ENCODE measurements at places on chromosomes 2 and 18. TPM values are rescaled to one million over a fixed set of nuclear protein-coding genes. Genes with fewer than 3 reads are reported as not detected.
A peak's percentile ranks its signal among the peaks of the same experiment; 100 is the strongest.

Gene ZSWIM2
- not detected for total RNA-seq

Gene GNLY
- 4.8 TPM for total RNA-seq

Gene RAPH1
- total RNA-seq: 54.9 TPM

DNA sequence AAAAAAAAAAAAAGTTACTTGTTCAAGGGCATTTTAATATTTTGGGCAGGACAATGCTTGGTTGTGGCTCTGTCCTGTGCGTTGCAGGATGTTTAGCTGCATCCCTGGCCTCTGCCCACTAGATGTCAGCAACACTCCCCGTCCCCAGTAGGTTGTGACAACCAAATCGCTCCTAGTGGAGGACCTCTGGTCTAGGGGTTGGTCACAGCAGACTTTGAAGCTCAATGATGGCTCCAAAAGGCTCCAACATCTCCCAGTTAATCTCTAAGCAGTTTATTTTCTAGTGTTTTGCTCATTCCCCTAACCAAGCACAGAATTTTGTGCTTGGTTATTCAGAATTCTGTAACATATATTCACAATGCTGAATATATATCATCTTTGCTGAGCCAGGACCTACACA, 67.0 kb downstream of the CHRNA1 start:
- no peak overlapping the region for H3K4me3 ChIP-seq
- H3K4me1 ChIP-seq: no peaks in the 10 kb centered on the region
- no peaks in the 10 kb centered on the region for H3K36me3 ChIP-seq

GRCh38 chr2:228771774-228772173, 499.3 kb downstream of the PID1 start:
- H3K27me3 ChIP-seq: no peaks in the 10 kb centered on the region
- no peaks in the 10 kb centered on the region for H3K36me3 ChIP-seq
- H3K27ac ChIP-seq: peak overlapping the region; percentile 81

DNA sequence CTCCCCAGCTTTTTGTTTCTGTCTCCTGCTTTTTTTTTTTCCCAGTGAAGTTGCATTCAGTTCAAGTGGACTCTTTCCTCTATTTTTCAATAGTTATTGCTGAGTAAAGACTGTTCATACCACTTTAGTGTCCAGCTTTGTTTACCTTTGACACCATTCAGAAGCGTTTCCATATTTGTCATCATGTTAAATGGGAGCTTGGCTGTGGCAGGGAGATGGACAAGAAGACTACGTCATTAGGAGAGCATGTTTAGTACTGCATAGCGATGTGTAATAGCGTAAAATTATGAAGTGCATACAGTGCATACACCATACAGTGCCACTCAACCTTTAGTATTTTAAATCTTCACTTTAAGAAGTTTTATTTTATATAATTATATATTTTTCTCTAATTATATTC, 655.9 kb downstream of the DCC start:
- H3K27ac ChIP-seq: no peak overlapping the region
- no peak for DNase-seq
- H3K36me3 ChIP-seq: no peaks in the 10 kb centered on the region
- no peak overlapping the region for H3K4me3 ChIP-seq
- H3K27me3 ChIP-seq: no peaks in the 10 kb centered on the region

DNA sequence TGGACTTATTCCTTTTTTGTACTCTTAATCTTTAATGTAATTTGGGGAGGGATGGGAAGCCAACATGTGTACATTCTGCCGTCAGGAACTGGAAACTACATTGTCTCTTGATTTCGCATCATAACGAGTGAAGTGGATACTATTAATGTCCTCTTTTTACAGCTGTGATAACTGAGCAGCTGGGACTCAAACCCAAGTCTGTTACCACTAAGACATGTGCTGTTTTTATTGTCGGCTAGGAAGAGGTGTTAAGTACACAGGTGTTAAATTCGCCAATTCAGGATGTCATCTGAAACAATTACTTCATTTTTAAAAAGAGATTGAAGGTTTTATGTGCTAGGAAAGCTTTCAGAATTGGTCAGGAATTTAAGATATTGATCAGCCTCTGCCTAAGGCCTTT, 6.9 kb downstream of the GMCL1 start:
- H3K4me3 ChIP-seq: no peak overlapping the region
- DNase-seq: no peak
- no peaks in the 10 kb centered on the region for H3K27me3 ChIP-seq
- peaks cover 15% of the 10 kb centered on the region for H3K4me1 ChIP-seq

- H3K4me3 ChIP-seq: no peak overlapping the region
- no peak overlapping the region for H3K27ac ChIP-seq
- H3K36me3 ChIP-seq: no peaks in the 10 kb centered on the region
- DNase-seq: no peak
Observed at GRCh38 chr2:76311728-76312127, 601.0 kb upstream of the GCFC2 start.

GRCh38 chr2:108571286-108571685, 37.0 kb downstream of the LIMS1 start:
- H3K27ac ChIP-seq: no peak overlapping the region
- H3K4me3 ChIP-seq: no peak overlapping the region
- no peak for DNase-seq
- no peaks in the 10 kb centered on the region for H3K36me3 ChIP-seq
- peaks cover 6% of the 10 kb centered on the region for H3K4me1 ChIP-seq

DNA sequence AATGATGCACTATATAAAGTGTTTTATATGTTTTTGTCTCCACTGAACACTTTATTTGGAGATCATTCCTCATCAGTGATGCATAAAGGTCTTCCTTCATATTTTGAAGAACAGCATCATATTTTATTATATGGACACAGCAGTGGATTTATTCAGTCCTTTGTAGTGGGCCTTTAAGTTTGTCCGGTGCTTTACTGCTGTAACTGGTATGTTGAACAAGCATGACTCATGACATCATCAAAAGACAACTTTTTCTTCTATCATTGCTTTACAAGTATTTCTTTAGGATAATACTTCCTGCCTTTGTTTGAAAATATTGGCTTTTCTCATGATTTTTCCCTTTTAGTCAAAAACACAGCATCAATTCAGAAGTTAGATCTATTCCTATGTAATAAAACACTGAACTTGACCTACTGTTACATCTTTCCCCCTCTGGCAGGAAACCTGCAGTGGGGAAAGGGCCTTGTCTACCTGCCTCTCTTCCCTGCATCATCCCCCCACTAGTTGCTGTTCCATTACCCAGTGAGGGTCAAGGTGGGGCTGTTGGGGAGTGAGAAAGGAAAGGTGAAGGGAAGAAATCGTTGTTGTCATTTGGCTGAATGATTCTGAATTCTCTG, 241.2 kb downstream of the CYP26B1 start:
- H3K36me3 ChIP-seq: no peaks in the 10 kb centered on the region
- no peak overlapping the region for H3K4me3 ChIP-seq
- H3K27ac ChIP-seq: no peak overlapping the region
- H3K4me1 ChIP-seq: no peaks in the 10 kb centered on the region

Measured in suprapubic skin (tissue), 4 donors.